ENCODE measurements at places on chromosomes 11 and 22.
A peak's percentile ranks its signal among the peaks of the same experiment; 100 is the strongest.

GRCh38 chr11:13939961-13940906 is 22.3 kb upstream of the SPON1 start:
- DNase-seq = peak; percentile 80

GRCh38 chr11:76560219-76560618 is 110.3 kb downstream of the LRRC32 start:
- no peak for DNase-seq

DNA sequence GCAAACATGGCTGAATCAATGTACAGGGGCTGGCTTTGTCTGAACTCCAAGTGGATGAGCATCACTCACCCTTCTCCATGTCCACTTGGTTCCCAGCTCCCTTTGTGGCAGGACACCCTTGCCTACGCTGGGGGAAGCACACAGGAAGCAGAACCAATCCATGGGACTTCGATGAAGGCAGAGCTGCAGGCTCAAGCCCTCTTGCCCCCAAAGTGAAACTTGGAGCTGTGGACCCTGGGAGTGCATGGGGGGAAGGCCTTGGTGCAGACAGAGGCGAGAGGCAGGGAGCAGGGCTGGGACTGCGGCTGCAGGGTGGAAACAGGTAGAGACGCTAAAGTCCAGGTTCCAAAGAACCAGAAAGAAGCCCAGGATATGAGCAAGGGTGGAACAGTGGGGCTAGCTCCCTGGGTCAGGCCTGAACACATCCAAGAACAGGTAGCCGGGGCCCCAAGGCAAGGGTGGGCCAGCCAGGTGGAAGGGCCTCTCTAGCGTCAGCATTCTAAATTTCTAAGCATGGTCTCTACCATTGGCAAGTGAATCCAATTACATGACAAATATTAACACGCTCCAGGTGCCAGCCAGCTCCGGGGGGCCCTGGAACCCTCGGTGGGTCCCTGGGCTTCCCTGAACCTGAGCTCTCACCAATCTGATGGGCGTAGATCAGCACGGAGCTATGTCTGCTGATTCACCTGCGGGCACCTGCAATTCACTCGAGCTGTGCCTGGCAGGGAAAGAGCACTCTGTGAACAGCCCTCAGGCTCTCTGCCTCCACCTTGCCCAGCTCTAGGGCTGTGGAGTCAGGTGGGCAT is 532.8 kb downstream of the BRD1 start:
- DNase-seq = no peak

- DNase-seq = peak; percentile 96
Measured at GRCh38 chr11:67373648-67374570, 511 bp upstream of the CLCF1 start.

DNA sequence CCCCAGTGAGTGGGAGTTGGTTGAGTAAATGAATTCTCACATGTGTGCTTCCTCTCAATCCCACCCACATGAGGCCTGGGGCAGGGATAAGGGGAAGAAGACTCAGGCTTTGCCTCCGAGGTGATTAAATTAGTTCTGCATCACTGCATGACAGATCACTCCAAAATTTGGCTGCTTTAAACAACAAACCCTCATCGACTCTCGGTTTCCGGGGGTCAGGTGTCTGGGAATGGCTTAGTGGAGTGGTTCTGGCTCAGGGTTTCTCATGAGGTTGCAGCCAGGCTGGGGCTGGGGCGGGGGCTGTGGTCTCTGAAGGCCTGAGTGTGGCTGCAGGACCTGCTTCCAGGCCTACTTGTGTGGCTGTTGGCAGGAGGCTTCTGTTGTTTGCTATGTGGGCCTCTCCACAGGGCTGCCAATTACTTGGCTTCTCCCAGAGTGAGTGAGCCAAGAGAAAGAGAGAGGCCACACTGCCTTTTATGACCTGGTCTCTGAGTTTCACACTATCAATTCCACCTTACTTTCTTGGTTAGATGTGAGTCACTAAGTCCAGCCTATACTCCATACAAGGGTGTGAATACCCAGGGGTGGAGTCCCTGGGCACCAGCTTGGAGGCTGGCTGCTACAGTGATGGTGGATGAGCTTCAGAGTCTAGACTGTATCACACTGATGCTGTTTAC is 15.9 kb downstream of the MOGAT2 start:
- DNase-seq = no peak

DNA sequence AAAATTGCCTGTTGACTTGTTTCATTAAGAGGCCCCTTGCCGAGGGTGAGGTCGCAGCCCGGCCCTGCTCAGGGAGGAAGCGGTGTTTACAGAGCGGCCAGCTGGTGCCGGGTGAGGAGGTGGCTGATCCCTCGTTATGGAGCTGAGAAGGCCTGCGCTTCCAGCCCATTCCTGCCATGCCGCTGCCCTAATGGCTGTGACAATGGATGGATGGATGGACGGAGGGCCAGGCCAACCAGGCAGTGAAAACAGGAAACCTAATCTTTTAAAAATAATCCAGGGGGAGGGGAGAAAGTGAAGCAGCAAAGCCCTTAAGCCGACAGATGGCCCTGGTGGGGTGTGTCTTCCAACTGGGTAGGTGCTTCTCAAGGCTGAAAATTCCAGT is 38.5 kb downstream of the BCR start:
- DNase-seq = no peak
